ENCODE measurements at places on chromosomes 5 and 9.

DNA sequence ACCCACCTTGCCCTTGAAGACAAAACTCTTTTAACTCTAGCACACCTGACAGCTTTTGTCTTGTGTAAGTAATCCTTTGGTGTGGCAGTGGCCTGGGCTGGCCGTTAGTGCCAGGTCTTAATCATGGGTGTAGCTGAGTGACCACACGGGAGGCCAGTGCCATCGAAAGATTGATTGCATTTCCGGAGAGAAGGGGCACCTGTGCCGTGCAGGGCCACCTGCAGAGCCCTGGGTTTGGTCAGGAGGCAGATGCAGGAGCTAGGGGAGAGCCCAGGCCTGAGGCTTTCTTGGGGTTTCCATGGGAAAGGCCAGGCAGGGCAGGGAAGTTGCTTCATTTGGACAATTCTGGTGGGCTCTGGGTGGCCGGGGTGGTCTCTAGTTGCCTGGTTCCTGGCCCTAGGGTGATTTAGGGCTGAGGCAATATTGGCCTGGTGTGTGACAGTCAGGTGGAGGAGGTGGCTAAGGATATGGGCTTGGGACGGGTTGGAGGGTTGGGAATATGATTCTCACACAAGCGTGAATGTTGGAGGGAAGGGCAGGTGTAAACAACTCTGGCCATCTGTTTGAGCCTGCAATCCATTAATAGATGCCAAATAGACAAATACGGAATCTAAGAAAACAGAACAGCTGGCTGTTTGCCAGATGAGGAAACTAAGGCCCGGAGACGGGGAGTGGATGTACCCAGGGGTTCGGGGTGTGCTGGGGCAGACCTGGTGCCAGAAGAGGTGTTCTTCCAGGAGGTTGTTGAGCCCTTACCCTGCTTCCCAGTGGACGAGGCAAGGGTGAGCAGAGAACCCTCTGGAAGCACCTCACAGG lies 4.6 kb downstream of the DBH start:
- DNase-seq: no peak

GRCh38 chr9:127320115-127320378 lies 55.5 kb downstream of the GARNL3 start:
- DNase-seq: no peak

DNA sequence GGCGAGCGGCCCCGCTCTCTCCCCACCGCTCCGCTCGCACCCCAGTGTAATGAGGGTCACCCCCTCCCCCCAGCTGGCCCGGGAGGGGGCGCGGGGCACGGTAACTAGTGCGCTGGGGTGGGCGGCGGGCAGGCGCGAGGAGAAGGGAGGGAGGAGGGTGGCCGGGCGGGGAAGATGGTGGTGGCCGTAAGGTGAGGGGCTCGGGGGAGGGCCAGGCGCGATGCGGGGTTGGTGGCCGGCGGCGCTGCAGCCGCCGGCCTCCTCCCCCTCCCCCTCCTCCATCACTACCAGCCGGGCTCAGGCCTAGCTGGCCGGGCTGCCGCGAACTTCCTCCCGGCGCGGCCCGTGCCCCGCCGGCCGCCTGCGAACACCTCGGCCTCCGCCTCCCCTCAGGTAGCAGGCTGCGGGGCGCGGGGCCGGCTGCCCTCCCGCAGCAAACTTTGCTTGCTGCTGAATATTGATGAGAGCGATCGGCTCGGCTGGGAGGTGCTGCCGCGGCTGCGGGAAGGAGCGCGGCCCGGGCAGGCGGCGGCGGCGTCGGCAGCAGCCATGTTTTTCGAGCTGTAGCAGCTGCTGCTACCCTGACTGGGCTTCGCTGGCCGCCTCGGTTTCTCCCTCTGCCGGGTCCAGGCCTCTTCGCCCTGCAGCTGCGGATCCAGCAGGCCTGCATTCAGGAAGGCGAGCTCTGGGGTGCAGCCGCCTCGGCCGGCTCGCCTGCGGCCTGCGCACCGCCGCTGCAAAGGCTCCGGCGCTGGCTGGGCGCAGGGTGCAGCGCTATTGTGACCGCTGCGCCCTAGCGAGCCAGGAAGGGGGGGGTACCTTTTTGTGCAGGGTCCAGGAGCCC lies 502 bp downstream of the NSD1 start:
- DNase-seq: peak; percentile 6

DNA sequence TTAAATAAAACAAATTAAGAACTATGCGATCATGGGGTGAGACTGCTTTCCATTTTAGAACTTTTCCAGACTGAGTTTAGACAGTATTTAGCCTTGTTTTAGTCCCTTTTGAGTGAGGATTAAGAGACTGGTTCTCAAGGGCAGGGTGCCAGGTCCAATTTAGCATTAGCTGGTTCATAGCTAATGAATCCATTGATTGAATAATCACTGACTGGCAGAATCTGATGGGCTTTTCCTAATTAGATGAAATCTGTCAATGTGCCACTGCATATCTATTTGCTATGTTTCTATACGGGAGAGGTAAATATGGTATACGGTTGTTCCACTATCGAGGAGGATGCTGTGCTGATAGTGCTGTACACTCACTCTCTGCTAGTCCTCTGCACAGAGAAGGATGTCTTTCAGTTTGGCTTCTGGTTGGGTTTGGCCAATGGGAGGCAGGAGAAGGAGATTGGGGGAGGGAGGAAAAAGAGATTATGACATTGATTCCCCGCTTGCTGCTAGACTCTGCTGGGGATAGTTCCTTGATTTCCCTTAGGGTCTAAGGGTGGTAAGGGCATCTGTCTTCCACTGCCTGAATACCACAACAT lies 496.6 kb downstream of the CTNND2 start:
- DNase-seq: no peak

DNA sequence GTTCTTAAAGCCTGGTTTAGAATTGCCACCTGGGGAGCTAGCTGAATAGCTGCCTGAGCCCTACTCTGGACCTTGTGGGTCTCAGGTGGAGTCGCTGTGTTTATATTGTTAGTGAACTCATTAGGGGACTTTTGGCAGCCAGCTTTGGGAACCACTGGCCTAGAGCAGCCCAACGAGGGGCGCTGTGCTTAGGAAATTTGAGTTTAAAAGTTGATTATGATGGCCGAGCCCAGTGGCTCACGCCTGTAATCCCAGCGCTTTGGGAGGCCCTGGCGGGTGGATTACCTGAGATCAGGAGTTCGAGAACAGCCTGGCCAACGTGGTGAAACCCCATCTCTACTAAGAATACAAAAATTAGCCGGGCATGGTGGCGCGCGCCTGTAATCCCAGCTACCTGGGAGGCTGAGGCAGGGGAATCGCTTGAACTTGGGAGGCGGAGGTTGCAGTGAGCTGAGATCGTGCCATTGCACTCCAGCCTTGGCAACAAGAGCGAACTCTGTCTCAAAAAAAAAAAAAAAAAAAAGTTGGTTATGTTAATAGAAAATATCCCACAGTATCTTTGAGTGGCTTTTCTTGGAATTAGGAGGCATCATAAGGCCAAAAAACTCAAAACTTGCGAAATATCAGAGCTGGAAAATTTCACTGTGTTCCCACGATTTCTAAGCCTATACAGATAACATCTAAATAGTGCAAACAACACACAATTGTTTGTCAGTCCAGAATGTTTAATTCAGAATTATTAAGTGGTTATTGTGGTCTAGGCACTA lies 809 bp downstream of the MCCC2 start:
- DNase-seq: no peak
